ENCODE measurements at places on chromosomes 2 and 18.

- no peak for DNase-seq
Observed at GRCh38 chr2:216405588-216405987, 6.7 kb upstream of the SMARCAL1 start.

- DNase-seq, result no peak
Observed at GRCh38 chr2:234300932-234301823, 195.7 kb downstream of the ARL4C start.

DNA sequence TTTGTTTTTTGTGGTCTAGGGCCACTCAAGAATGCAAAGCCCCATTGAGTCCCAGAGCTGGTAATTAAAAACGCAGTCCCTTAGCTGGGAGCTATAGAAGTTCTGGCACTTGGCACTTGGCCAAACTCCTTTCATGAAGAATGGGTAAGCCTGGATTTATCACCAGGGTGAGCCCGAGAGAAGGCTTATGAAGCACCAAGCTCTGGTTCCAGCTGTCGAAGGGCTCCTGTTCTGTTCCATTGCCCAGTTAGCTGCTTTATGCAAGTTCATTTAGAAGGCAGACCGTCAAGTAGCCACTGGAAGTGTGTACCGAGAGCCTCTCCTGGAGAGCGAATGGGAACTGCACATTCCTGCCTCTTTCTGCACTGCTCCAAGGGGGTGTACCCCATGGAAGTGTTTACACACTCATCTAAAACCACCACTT is 14.2 kb downstream of the ECEL1 start:
- no peak for DNase-seq

- DNase-seq, result no peak
Observed at GRCh38 chr2:215772003-215772402, 241.3 kb downstream of the MREG start.

GRCh38 chr2:231183851-231184250 is 14.6 kb upstream of the ARMC9 start:
- no peak for DNase-seq

GRCh38 chr2:231711677-231712450 is 3.5 kb downstream of the PTMA start:
- DNase-seq, result no peak

DNA sequence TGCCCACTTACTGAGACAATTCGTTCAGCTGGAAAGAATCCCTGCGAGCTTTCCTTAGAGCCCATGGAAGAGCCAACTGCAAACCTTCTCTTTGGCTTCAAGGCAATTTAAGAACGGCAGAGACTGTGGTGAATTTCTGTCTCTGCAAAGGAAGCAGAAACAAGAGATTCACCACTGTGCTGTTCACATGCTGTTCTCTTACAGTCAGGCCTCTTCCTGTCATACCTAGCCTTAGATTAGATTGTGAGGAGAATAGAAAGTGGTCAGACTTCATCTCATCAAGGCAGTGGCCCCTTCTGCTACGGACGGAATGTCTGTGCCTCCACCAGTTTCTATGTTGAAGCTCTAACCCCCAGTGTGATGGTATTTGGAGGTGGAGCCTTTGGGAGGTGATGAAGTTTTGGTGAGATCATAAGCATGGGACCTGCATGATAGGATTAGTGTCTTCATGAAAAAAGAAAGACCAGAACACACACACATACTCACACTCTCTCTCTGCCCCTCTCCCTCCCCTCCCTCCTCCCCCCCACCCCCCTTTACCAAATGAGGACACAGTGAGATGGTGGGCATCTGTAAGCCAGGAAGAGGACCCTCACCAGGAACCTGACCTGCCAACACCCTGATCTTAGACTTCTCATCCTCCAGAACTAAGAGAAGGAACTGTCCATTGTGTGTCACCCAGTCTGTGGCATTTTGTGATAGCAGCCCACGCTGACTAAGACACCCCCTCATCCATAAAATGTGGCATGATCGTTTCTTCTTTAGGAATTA is 45.6 kb upstream of the NRP2 start:
- DNase-seq, result no peak

- no peak for DNase-seq
Observed at GRCh38 chr18:3713166-3713565, 263.2 kb downstream of the TGIF1 start.

GRCh38 chr2:44325897-44326296 is 35.4 kb downstream of the PREPL start:
- no peak for DNase-seq
